Activated CD8-positive, alpha-beta memory T cell treated with anti-CD3 and anti-CD28 coated beads, Interleukin-2, amount 50 U/mL, for 4 hours (primary cell): ENCODE measurements at places on chromosomes 5 and 9.
A peak's percentile ranks its signal among the peaks of the same experiment; 100 is the strongest.

DNA sequence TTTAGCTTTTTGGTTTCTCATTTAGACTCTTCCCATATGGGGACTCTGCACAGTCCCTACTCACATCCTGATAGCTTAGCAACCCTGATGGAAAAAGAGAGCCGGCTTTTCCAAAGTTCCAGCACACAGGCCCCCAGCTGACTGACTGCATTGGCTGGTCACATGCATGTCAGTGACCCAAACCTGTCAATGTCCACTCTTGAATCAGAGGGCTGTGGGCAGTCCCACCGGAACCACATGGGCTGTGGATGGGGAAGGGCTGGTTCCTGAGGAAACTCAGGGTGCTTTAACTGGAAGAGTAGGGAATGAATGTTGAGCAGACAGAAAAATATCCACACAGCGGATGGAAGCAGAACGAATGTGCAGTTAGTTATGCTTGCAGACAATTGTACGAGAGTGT, 136.6 kb downstream of the NSG2 start:
- DNase-seq = no peak

- no peak for DNase-seq
Observed at GRCh38 chr5:158464383-158464782, 605.4 kb upstream of the CLINT1 start.

DNA sequence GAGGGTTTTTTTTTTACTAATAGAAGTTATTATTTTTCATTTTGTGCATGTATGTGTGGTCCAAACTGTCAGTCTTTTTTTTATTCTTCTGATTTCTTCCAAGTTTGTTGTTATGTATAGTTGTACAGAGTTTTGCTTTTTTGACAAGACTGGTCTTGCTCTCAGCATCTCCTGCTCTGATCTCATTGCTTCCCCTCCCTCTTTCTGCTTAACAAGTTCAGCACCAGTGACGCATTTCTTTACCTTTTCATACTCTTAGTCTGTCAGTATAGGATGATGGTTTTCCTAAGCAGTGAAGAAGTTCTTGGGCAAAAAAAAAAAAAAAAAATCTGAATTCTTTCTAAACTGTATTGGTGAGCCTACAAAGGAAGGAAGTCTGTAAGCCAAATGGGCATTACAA, 135.1 kb downstream of the CD180 start:
- DNase-seq = no peak

- no peak for DNase-seq
Observed at GRCh38 chr5:159444441-159445082, 114.3 kb upstream of the IL12B start.

DNA sequence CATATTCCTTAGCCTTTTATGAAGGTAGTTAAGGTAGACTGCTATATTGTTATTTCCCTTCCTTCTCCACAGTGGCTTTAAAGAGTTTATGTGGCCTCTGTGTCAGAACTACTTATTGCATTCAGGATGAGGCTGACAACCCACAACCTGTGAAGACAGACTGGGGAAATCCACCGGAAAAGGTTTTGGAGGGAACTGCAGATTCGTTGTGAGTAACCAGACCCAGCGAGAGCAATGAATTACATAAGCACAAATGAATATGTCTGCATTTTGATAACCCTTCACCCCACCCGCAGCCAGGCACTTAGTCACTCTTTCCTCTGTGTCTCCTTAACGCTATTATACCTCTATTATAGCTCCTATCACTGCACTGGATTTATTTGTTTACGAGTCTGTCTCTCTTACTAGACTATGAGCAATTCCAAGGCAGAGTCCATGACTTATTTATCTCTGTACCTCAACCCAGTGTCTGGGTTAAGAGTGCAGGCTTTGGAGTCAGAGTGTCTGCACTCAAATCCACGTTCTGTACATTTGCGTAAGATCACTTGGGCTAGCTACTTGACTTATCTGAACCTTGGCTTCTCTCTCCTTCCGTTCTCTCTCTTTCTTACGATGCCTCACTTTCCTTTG, 19.2 kb downstream of the KCTD16 start:
- DNase-seq = peak; percentile 73

GRCh38 chr5:151899399-151899798, 25.3 kb downstream of the GLRA1 start:
- DNase-seq = no peak

GRCh38 chr5:91311697-91312501, 71.2 kb downstream of the ARRDC3 start:
- peak; percentile 62 for DNase-seq

GRCh38 chr5:112960863-112961504, 15.6 kb upstream of the DCP2 start:
- DNase-seq = no peak

- no peak for DNase-seq
Observed at GRCh38 chr5:24232929-24233498, 411.8 kb downstream of the CDH10 start.

GRCh38 chr5:6767481-6768063, 54.3 kb downstream of the TENT4A start:
- DNase-seq = no peak

- DNase-seq = no peak
Observed at GRCh38 chr5:2890011-2890410, 138.5 kb upstream of the IRX2 start.

DNA sequence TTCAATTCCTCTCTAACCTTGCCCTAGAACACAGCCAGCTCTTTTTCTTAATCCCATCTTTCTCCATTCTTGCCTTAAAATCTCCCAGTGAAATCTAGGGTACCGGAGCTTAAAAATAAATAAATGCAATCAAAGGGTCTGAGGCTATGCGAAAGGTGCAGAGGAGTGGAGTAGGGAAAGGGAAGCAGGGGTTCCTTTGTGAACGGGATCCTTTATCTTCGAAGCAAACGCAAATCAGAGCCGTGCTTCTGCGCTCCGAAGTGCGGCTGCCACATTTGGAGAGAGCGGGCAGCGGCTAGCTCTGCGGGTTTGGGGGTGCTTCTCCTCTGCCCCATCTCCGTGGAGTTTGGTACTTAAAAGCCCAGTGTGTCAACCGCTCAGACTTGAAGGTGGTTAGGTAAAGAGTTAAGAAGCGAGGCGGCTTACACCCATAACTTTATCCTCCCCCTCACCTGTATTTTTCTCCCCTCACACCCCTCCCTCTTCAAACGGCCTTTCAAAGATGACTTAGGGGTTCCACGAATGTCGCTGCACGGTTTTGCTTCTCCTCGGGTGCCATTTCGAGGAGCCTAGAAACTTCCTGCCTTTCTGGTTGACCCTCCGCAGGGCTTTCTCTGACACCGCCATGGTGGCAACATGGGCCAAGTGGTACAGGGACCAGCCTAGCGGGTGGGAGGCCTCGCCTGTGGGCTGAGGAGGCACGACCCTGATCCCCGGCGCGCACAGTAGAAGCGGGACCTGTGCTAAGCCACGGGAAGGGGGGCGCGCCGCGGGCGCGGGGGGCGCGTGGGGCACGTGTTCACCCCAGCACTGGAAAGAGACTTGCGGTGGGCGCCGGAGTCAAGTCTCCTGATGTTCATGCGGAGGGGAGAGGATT, 31.7 kb upstream of the NFIB start:
- no peak for DNase-seq

DNA sequence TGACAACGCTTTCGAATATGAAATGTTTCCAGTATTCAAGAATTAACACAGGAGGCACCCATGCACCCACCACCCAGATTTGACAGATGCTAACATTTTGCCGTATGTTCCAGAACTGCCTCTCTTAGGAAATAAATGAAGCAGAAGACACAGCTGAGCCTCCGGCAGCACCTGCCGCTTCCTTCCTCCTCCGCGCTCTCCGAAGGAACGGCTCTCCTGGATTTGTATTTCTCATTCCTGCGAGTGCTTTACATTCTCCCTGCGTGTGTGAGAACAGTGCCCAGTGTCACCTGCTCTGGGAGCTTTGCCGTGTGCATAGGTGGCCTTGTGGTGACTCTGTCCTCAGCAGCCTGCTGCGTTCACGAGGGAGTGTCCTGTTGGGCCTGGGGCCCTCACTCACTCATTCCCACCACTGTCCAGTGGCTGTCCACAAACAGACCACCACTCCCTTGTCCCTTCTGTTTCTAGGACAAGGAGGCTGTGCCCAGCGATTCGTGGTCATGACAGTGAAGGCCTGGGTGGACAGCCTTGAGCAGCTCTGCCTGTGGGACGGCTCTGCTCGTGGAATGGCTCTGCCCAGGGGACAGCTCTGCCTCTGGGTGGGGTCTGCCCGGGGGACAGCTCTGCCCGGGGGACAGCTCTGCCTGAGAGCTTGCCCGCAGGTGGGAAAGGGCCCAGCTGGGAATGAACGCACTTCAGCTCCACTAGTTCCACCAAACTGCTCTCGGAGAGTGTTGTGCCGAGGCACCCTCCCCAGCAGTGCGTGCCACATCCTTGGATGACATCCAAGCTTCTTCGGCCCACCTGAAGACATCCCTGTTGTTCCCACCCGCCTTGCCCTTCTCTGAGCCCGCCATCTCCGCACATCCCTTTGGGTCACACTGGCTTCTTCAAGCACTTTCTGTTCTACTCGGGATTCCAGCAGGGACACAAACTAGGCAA, 170.5 kb upstream of the PPP1R26 start:
- no peak for DNase-seq

- DNase-seq = no peak
Observed at GRCh38 chr5:105677291-105677690, 1993.4 kb downstream of the EFNA5 start.

- DNase-seq = no peak
Observed at GRCh38 chr5:154211641-154212390, 21.3 kb downstream of the GALNT10 start.

DNA sequence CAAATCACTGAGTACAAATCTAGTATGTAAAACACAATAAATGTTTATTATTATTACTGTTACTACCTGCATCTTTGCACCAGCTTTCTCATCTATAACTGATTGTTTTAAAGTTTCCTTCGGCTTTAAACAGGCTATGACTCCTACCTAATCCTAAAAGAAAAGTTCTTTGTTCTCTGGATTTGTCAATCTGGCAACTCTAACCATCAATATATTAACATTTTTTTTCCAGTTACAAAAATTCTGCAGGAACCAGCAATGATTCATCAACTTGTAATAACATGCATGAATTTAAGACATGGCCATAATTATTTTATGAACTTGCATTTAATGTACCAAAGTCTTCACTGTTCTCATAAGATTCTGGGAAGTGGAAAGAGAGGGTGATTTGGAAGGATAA, 228.5 kb downstream of the PIK3R1 start:
- no peak for DNase-seq

DNA sequence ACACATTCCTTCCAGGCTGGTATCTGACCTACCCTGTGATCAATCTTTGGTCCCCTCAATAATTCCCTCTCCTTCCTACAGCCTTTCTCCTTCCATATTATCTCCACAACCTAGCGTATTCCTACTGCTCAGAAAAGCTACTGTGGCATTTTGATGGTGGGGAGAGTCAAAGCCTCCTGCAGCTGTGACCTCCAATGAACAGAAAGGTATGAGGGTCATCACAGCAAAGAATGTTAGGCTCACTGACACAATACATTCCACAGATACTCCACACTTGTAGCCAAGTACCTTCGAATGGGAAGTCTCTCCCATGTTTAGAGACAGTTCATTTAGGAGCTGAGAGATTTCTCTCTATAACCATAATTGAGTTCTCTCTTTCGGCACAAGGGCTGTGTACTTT, 5.9 kb downstream of the FBN2 start:
- DNase-seq = no peak

- no peak for DNase-seq
Observed at GRCh38 chr5:64184832-64185231, 19.2 kb downstream of the RNF180 start.

DNA sequence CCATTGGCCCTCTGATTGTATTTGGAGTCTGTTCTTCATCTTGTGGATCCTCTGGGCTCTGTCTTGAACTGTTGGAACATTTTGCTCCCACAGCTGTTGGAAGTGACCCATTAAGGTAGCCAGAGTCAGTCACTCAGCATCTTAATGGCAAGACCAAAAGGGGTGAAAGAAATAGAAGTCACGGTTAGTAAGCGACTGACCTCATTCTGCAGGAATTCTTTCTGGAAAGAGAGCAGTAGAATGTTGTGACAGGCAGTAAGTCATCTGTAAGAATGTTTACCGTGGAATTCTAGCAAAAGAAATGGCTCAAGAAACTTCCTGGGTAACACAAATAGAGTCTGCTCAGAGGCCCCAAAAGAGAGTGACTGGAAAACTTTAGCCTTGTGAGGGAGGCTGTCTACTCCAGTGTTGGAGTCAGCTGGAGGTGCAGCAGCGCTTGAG, 28.6 kb upstream of the TNC start:
- DNase-seq = no peak

GRCh38 chr9:137691646-137692351, 73.0 kb downstream of the EHMT1 start:
- no peak for DNase-seq

- DNase-seq = no peak
Observed at GRCh38 chr9:129138476-129139232, 27.4 kb downstream of the PTPA start.

- DNase-seq = no peak
Observed at GRCh38 chr9:70480405-70480980, 66.0 kb upstream of the KLF9 start.

GRCh38 chr5:142944140-142944539, 174.0 kb downstream of the ARHGAP26 start:
- no peak for DNase-seq

DNA sequence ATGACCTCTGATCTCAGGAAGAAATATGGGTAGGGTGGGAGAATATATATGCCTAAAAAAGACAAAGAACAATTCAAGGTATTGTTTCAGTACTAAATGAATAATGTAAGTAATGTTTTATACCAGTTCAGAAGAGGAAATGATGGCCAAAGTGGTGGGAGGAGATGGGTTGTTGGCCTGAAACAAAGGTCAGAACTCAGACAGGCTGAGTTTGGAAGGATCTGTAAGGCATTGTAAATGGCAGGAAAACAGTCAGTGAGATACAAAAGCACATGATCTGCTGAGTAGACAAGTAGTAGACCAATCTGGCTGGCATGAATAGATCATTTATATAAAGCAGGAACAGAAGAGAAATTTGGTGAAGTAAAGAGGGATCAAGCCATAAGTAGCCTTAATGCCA, 175.8 kb upstream of the PLCXD3 start:
- no peak for DNase-seq

- DNase-seq = no peak
Observed at GRCh38 chr9:18371621-18372020, 102.3 kb upstream of the ADAMTSL1 start.

DNA sequence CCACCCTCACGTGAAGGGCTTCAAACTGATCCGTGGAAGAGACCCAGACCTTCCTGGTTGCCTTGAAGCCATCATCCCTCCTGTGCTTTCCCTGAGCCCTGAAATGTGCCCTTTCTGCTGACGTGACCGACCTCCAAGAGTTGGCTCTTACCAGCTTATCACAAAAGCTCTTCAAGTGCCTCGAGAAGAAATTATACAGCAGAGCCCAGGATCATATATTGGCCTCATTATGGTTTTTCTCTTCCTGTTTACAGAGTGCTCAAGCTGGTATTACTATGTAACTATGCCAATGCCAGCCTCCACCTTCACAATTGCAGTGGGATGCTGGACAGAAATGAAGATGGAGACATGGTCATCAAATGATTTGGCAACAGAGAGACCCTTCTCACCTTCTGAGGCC, 66.0 kb downstream of the AOPEP start:
- no peak for DNase-seq

- no peak for DNase-seq
Observed at GRCh38 chr5:110289512-110289810, 437.0 kb downstream of the TMEM232 start.
